ENCODE measurements at places on chromosomes 6 and 20.

- DNase-seq = peak; percentile 18
These were observed 161.4 kb upstream of the FLRT3 start for GRCh38 chr20:14498772-14499171.

GRCh38 chr20:36117638-36118037, 36.9 kb upstream of the EPB41L1 start:
- no peak for DNase-seq

- DNase-seq = no peak
These were observed 63.5 kb upstream of the COL10A1 start for GRCh38 chr6:116189472-116189871.

- no peak for DNase-seq
These were observed 142.4 kb downstream of the ZFP64 start for GRCh38 chr20:52049001-52049731.

- DNase-seq = no peak
These were observed 123.2 kb upstream of the RPS6KA2 start for GRCh38 chr6:166750108-166750793.

DNA sequence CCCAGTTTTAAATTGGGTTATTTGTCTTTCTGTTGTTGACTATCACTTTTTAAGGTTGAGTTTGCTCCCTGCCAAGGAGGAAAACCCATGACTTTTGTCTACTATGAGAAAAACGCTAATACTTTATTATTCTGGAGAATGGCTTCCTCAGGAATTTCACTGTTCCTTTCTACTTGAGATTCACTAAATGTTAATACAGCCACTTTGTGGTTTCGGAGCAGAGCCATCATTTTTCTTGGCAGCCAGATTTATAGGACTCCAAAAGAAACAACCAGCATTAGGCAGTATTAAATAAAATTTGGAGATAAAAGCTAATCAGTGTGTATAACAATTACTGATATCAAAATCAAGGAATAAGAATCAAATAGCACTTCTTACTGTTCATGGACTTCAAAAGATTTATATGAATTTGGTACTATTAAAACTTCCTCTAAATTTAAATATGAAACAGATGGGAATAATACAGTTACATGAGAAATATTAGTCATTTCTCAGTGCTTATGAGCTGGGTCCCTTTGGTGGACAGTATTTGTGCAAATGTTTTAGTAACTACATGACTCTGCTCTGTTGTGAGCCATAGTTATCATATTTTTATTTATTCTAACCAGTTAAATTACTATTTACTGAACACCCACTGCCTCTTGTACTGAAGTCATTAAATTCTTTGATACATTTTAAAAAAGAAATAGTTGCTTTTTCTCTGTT, 64.1 kb upstream of the FBXO30 start:
- DNase-seq = no peak

DNA sequence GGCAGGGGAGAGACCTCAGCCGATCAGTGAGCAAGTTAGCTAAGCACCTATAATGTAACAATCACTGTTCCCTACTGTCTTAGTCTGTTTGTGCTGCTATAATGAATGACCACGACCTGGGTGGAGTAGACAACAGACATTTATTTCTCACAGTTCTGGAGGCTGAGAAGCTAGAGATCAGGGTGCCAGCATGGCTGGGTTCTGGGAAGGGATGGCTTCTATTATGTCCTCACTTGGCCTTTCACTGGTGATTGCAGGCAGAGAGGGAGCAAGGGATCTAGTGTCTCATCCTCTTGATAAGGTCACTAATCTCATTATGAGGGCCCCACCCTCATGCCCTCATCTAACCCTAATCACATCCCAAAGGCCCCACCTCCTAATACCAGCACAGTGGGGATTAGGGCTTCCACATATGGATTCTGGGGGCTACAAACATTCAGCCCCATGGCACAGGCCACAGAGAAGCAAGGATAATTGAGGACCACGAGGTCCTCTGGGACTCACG, 162.5 kb downstream of the CD83 start:
- no peak for DNase-seq

DNA sequence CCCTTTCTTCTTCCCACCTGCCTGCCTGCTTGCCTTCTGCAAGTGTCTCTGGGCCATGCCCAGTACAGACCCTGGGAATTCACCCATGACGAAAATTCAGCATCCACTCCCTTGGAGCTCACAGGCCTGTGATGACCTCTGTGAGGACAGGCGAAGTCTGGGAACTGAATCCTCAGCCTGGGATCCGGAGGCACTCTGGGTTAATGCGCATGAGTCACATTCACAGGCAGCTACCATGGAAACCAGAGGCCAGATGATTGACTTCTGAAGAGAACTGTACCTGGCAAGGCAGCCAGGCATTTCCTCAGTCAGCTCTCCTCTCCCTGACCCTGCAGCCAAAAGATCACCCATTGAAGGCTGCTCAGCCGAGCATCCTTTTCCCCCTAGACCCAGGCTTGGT, 41.0 kb downstream of the SLC9A8 start:
- peak; percentile 28 for DNase-seq

GRCh38 chr6:10217111-10217510, 197.8 kb downstream of the TFAP2A start:
- no peak for DNase-seq

GRCh38 chr6:88775866-88776571, 187.4 kb downstream of the RNGTT start:
- DNase-seq = no peak

- DNase-seq = no peak
These were observed 20.1 kb downstream of the NT5E start for GRCh38 chr6:85470023-85470410.

DNA sequence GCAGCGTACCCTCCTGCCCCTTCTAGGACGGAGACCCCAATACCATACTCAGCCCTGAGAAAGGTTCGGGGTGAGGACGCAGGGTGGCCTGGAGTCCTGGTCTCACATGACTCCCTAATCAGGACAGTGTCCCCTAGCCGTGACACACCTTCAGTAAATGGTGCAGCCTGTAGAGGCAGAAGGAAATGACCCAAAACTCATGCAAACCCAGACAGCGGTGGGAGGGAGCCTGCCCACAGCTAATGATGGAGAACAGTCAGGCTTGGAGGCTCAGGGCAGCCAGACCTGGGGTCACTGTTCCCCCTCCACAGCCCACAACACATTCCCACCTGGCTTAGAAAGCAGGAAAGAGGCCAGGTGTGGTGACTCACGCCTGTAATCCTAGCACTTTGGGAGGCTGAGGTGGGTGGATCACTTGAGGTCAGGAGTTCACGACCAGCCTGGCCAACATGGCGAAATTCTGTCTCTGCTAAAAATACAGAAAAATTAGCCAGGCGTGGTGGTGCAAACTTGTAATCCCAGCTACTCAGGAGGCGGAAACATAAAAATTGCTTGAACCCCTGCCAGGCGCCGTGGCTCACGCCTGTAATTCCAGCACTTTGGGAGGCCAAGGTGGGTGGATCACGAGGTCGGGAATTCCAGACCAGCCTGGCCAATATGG, 8.8 kb upstream of the HMGA1 start:
- no peak for DNase-seq

DNA sequence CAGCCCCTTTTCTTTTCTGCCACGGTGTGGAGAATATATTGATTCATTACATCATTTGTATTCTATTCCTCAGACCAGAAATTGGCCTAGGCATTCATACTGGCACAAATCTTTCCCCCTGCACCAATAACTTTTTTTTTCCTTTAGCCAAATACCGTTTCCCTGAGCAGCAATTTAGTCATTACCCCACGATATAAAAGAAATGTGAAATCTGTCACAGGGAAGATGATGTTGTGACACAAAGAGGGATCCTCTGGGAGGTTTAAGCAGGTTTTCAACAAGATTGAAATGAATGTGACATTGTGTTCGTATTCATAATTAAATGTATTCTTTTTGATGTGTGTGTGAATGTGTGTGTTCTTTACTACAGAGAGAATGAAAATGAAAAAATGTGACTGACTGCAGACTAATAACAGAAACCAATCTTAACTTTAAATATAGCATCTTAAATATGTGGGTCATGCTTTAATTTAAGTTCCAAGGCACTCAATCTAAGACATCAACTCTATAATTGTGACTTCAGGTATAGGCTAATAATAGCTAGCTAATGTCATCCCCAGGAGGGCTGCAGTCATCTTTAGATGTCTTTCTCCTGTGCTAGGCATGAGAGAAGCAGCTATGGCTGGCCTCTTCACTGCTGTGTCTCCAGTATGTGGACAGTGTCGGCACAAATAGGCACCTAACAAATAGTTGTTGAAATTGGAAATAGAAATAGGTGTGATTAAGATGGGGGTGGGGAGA, 177.7 kb downstream of the BTBD3 start:
- no peak for DNase-seq

DNA sequence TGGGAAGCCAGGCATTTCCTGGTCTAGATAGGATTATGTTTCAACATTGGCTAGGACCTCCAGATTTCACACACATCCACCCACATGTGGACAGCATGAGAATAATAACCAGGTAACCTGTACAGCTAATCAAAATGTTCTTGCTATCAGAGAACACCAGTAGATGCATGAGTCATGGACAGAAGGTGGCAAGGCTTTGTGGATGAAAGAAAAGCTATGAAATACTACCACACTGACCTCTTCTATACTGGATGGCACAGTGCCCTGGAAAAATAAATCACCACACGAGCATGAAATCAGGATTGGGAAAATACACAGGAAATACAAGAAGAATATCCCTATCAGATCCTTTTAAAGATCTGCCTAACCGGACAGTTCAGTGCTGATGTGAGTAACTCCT, 113.0 kb downstream of the GMDS start:
- DNase-seq = no peak

GRCh38 chr6:109442393-109442924, 1.9 kb downstream of the SMPD2 start:
- DNase-seq = no peak

DNA sequence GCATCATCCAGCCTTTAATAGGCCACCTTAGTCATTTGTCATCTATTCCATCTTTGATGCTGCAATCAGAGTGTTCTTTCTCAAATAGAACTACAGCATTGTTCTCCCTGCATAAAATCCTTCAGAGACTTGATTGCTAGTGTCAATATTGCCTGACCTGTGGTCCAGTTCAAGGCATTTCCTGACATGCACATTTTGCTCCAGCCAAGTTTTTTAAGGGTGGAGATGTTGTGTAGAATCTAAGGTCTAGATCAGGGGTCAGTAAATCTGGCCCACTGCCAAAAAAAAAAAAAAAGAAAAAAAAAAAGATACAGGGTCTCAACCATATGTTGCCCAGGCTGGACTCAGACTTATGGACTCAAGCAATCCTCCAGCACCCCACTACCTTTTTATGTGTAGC, 354.4 kb downstream of the FRK start:
- DNase-seq = no peak

DNA sequence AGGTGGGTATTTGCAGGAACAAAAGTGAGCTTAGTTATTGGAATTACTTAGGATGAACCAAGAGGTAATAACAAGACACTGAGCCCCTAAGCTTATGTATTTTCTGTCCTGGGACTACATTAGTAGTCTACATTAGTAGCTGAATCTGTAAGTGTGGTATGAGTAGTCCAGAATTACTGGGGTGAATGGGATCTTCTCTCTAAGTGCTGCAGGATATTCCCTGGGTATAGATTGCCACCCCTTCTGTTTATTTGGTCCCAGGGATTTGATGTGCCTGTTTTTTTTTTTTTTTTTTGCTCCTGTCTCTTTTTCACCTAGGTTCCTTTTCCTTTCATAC, 5.9 kb downstream of the CD2AP start:
- no peak for DNase-seq

DNA sequence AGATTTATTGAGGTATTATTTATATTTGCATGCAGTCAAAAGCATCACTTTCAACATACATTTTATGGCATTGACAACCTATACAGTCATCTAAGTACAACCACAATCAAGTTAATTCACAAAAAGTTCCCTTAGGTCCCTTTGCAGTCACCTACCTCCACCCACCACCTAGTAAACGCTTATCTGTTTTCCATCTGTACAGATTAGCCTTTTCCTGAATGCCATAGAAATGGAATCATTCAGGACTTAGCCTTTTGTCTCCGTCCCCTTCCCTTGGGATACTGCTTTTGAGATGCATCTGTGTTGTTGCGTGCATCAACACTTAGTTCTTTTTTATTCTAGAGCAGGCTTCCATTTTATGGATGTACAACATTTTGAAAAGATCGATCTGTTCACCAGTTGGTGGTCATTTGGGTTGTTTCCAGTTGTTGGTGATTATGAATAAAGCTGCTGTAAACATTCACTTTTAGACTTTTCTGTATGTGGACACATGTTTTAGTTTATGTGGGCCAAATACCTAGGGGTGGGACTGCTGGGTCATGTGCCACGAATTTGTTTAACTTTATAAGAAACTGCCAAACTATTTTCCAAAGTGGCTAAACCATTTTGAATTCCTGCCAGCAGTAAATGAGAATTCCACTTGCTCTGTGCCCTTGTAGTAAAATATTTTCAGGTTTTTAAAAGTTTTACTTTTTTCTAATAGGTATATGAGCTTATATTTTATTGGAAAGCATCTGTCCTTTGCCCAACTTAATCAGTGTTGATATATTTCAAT, 17.6 kb upstream of the IFNGR1 start:
- DNase-seq = no peak

DNA sequence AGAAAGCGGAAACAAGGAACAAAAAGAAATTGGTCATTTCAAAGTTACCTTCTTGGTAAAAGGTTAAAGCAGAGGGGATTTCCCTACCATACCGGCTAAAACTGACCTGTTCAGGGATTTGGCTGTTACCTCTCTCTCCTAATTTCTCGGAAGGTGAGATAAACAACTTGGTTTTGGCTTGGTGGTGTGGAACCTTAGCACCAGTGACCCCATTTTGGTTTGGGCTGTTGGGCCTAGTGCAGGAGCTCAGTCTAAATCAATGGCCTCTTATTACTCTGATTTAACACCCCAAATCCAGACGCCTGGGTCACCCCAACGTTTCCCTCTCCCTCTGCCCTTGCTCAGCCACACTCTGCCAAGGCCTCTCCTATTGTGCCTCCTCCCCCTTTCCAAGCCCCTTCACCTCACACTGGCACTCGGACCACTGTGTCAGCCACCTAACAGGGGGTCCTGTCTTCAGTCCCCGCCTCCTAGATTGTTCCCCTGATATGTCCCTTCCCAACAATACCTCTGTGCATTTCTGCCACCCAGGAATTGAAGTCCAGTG, 8.3 kb downstream of the NCR2 start:
- no peak for DNase-seq

DNA sequence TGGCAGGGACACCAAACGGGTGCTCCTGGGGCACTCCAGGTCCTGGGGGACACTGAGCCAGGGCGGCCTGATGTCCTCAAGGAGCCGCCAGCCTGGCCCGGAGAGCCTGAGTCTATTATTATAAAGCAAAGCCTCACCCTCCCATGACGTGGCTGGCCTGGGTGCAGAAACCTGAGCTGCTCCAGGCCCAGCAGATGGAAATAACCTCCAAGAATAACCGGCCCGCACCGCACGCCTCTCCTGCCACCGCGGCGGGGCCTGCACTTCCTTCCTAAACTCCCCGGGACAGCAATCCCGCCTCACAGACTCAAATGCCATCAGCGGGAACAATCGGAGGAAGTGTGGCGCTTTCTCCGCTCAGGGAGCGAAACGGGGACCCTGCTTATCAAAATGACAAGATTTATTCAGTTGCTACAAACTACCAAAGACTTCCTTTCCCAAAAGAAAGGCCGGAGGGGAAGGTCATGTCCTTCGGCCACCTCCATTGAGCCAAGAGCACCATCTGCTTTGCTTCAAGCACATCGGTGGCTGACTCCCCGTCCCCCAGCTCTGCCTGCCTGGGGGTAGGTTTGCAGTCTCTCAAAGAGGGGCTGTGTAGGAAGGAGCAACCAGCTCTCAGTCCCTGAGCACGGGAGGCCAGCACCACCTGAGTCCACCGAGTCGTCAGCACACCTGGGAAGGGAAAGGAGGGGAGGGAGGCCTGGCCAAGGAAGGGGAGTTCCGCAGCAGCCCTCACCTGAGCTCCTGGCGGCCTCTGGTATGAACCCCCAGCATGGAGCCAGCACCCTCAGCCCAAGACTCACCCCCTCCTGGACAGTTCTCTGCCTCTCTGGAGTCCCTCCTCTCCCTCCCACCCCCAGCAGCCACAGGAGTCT, 78.6 kb upstream of the QKI start:
- DNase-seq = no peak
